Activated T-cell treated with anti-CD3 and anti-CD28 coated beads, Interleukin-2, amount 50 U/mL, for 72 hours (primary cell): ENCODE measurements at places on chromosomes 12 and 14.

DNA sequence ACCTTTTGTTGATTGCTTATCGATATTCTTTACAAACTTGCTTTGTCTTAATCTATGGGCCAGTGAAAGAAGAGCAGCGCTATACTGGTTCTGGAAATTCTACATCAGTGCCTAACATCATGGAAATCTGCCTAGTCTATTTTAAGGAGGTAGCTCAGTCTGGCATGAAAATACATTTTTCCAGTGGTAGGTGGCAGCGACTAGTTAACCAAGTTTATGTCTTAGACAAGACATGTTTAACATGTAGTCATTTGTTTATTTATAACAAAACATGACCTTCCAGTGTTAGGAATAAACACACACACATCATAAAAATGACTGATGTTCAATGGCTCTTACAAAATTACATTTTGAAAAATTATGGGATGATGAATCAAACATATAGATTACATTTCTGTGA, 336.0 kb upstream of the SOX5 start:
- no peak for DNase-seq

- no peak for DNase-seq
Observed at GRCh38 chr12:96015672-96016071, 19.5 kb upstream of the HAL start.

- DNase-seq: no peak
Observed at GRCh38 chr12:182381-182892, 31.5 kb downstream of the SLC6A12 start.

GRCh38 chr14:54094765-54095164, 138.1 kb upstream of the BMP4 start:
- no peak for DNase-seq

- no peak for DNase-seq
Observed at GRCh38 chr14:25108959-25109358, 59.0 kb upstream of the STXBP6 start.

DNA sequence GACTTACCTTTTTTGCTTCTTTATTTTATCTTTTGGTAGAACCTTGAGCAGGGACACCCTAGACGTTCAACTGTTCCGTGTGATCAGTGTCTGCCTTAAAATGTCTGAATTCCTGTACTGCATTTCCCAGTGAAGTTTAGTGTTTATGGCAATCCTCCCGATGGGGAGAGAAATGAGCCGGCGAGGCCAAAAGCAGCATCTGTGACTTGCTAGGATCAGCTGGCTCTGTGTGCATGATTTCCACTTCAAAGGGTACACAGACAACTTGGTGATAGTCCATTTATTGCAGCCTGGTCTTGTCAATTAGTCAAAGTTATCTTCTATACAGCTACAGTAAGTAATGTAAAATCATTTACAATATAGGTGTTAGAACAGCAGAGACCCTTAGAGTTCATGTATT, 768.5 kb downstream of the DIO2 start:
- DNase-seq: no peak

GRCh38 chr12:103805655-103806360, 35.2 kb downstream of the NT5DC3 start:
- DNase-seq: no peak

GRCh38 chr12:92775416-92775815, 72.6 kb downstream of the PLEKHG7 start:
- no peak for DNase-seq

DNA sequence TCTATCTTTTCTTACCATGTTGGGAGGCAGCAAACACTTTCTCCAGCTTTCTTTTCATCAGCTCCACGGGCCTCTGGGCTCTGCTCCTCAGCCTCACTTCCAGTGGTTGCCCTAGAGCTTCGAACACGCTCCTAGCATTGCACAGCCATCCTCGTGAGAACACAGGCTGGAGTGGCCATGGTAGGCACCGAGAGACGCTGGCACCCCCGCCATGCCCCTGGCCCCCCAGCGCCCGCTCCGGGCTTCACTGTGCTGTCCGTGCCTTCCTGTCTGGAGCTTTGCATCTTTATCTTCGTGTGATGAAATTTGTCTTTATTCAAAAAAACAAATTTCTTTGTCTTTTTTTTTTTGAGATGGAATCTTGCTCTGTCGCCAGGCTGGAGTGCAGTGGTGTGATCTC, 352.2 kb downstream of the TMEM121 start:
- DNase-seq: no peak

- DNase-seq: no peak
Observed at GRCh38 chr14:62592877-62593276, 452.4 kb downstream of the KCNH5 start.

GRCh38 chr12:84305144-84305543, 607.5 kb downstream of the SLC6A15 start:
- no peak for DNase-seq

DNA sequence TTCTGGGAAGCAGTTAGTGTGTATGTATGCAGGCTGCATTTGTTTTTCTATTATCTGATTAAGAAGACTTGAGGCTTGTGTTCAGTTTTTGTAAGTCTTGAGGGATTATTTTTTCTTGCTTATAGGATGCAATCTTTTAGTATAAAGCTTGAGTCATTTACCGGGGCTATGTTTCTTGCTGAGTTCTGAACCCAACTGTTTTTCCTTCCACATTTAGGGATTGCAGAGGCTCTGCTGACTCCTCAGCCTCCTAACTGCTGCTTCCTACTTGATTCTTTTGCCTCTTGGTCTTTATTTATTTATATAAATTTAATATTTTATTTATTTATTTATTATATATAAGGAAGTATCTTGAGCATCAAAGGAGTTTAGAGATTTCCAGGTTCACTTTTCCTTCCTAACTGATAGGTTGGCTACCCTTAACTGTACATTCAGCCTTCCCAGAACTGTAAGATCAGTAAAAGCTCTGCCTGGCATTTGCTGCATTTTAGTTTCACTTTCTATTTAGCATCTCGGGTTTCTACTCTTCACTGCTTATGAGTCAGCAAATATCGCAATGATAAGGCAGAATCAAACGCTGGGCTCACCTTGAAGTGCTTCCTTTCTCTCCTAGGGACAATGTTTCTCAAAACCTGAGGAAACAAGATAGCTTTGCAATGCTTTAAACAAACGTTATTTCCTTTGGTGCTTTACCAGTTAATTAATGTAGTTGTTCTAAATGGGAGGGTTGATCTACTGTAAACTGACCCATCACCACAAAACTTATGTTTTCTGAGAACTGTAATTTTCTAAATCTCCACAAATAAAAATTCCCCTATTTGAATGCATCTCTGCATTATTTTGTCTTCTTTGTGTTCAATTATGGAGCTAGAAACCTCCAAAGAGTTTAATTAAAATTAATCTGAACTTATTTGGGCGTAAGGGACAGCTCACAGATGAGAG, 1183.7 kb upstream of the TMEM132C start:
- DNase-seq: peak; percentile 30

- DNase-seq: no peak
Observed at GRCh38 chr12:126663304-126664094, 1598.3 kb downstream of the AACS start.

GRCh38 chr12:93944911-93945310, 203.5 kb upstream of the PLXNC1 start:
- DNase-seq: no peak

DNA sequence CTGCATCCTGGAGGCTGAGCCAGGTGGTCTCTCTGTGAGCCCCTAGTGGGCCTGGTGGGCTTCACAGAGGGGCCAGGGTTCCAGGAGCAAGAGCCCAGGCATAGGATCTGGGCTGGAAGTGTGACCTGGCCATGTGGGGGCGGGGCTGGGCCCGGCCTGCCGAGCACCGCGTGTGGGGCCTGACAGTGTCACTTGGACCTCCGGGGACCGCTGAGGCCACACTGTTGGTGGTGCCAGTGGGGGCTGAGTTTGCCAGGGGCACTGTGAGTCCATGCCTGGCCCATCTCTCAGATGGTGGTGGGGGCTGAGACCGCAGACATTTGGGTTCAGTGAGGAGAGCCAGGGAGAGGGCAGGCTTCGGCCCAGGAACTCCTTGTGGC, 5.2 kb downstream of the FBRSL1 start:
- no peak for DNase-seq

DNA sequence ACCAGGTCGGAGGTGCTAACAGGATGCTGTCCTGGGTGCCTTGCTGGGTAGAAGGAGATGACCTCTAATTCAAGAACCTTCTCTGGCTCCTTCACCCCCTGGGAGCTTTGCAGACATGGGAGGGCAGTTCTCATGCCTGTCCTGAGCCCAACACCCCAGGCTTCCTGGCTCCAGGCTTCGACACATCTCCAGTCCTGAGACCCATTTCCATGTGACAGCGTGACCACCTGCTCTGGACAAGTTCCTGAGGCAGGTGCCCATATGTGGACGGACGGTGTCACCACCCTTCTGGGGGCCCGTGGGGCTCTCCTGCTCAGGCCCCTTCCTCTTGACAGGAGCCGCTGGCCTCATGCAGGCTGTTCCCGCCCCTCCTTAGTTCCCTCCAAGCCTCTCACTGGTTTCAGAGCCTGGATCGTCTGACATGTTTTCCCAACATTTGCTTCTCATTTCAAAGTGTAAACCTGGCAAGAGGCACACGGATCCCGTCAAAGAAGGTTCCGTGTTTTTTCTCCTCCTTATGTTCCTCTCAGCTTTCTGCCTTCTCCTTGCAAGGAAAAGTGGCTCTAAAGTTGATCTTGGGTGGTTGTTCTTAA, 291.9 kb upstream of the RTL1 start:
- DNase-seq: no peak

- DNase-seq: no peak
Observed at GRCh38 chr12:34347367-34347766, 325.1 kb downstream of the ALG10 start.

DNA sequence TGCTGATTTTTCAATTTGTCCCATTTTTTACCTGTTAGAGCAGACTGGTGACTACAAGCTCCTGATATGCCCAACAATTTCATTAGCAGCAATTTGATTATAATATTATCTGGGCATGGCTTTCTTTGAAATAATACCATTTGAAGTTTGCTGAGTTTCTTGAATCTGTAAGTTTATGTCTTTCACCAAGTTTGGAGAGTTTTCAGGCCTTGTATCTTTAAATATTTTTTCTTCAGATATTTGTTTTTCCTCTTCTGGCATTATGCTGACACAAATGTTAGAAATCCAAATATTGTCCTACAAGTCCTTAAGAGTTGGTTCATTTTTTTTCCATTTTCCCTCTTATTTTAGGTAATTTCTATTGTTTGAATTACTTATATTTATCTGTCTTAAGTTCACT, 30.4 kb downstream of the SLC2A13 start:
- no peak for DNase-seq

DNA sequence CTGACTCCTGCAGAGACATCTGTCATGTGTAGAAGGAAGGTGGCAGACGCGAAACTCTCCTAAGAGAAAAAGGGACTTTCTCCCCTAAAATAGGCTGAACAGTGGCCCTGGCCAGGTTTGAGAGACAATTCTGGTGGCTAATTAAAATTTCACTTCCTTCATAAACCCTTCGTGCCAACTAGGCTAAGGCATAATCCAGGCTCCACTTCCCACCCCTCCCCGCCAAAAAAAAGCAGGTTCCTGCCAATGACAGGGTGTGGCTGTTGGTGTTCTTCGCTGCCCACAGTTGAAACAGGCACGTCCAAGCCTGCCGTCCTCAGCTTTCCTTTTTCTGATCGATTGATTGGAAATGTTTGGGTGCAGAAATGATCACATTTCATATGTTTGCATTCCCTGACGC, 144.6 kb downstream of the GCH1 start:
- no peak for DNase-seq

GRCh38 chr12:13289653-13290289, 93.2 kb downstream of the EMP1 start:
- no peak for DNase-seq

DNA sequence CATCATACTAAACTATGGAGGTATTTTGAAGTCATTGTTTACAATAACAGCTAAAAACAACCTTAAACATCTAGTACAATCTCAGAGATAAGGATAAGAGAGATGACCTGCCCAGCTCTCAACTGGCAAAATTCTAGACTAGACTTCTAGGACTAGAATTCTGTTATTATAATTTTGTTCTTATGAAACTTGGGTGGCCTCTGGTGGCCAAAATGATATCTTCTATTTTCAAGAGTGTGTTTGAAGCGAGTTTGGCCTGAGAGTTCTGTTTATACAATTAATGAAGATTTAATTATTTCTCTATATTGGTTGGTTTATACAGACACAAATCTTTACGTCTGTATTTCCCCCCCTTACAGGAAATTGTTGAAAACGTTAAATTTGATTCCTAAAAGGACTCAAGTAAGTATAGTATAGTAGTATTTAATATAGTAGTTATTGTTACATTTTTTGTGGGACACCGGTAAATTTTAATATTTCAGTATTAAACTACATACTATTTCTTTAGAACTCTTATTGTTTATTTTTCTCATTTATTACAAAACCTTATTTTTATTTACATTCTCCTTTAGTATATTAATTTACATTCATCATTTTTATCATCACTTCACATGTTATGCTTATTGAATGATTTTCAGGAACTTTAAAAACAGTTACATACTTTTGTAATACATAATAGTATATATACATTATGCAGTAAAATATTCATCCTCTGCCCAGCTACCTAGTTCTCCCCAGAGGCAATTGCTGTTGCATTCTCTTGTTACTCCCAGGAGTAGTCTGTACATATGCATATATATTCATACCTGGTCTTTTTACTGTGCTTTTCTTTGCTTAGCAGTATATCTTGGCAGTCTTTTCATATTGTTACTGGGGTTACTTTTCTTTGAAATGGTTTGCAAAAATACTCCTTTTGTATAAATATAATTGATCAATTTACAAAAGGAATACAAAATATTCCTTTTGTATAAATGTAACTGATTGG, 6.6 kb downstream of the PPHLN1 start:
- DNase-seq: no peak

DNA sequence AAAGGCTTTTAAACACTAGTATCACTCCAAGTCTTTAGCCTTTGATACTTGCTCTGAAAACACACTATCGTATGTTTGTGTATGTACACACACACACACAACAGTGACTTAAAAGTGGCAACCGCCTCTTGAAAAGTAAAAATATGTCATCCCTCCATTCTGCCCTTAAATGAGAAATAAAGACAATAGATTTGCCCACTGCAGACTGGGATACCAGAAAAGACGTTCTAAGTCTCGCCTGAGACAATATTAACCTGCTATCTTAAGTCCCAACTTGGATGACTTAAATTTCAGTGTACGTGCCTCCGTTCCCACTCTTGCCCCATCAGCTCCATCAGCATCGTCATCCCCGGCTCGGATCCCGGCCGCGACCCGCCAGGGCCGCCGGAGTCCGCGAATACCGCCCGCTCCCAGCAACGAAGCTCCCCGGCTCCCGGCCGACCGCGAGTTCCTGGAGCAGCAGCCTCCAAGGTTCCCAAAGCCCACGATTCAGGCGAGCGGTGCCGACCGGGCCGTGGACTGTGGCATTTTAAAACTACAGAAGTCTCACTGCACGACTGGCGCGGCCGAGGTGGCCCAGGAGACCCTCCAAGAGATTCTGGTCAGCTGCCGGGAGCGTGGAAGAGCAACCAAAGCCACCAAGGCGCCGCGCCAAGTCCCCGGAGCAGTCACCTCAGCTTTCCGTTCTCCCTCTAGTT, 2.8 kb upstream of the ARID2 start:
- peak; percentile 28 for DNase-seq

DNA sequence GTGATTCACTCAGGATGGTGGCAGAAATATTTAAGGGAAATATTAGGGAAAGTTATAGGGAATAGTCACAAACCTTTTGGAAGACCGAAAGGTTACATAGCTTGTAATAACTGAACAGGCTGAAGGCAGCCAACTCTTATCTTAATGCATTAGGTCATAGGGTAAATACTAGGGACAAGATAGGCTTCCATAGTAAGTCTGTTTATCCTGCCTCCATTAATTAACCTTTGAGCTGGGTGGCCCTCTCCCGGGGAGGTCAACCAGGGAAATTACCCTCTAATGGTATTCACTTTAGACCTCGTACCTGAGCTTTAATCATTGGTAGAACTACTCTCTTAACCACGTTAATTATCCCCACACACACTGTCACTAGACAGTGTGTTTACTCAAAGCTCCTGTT, 981.8 kb downstream of the SLC16A7 start:
- DNase-seq: no peak
